ENCODE measurements at places on chromosomes 3 and 15.

DNA sequence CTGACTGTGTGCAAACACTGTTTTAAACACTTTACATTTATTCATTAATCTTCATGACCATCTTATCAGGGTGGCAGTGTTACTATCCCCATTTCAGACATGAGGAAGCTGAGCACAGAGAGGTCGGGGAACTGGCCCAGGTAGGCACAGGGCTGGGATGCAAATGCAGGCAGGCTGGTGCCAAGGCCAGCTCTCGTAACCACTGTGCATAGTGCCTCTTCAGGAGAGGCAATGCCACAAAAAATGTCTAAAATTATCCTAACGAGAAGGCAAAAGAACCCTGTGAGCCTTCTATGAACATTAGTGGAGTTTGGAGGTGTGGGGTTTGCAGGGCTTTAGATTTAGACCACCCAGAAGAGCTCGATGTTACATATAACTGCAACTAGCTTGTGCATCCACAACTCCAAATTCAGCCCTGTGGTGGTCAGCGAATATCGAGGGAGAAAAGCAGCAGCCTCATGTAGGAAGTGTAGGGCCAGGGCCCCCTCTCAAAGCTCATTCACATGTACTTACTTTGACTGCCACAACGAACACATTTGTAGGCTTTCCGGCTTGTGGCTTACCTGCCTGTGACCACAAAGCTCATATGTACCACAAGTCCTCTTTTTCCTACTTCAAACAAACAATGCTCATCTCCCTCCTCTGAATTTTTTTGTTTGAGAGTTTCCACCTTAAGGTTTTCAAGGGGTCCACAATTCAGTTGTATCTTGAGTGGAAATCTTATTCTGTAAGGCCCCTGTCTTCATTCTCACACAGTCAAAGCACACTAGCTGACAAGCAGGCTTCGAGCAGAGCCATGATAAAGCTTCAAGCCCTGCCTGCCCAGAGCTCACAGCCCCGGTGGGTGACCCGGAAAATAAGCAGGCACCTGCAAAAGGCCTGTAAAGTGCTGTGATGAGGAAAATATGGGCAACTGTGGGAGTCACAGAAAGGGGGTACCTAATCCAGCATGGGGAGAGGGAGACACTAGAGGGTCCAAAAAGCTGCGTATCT is 722.9 kb upstream of the CFAP20DC start:
- no peak for DNase-seq

DNA sequence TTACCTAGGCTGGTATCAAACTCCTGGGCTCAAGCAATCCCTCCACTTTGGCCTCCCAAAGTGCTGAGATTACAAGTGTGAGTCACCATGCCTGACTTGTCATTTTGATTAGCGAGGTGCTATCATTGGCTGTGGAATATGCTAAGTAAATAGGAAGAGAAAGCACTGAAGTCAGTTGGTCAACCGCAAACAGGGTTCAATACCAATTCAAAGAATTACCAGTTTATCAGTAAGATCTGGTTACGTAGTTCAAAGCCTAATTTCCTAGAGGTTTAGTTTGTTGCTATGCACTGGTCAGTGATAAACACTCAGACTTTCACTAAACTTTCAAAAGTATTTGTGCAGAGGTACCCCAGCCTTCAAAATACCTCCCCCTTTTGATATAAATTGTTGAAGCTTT is 29.5 kb downstream of the GLB1 start:
- no peak for DNase-seq

- no peak for DNase-seq
These were observed 52.6 kb downstream of the WNT7A start for GRCh38 chr3:13827256-13827655.

- no peak for DNase-seq
These were observed at the start of gene ALPK3 for GRCh38 chr15:84816694-84817465. Gene ALPK3 (plus strand): TSS chr15:84817356. CDS start chr15:84817453, 97 bp downstream.

GRCh38 chr3:128113817-128114794 is 9.5 kb downstream of the RUVBL1 start:
- no peak for DNase-seq

GRCh38 chr3:187810021-187810446 is 64.8 kb upstream of the BCL6 start:
- no peak for DNase-seq

GRCh38 chr15:78977591-78978347 is 32.9 kb upstream of the CTSH start:
- no peak for DNase-seq

- no peak for DNase-seq
These were observed 360.1 kb upstream of the THRB start for GRCh38 chr3:24854748-24855147.

DNA sequence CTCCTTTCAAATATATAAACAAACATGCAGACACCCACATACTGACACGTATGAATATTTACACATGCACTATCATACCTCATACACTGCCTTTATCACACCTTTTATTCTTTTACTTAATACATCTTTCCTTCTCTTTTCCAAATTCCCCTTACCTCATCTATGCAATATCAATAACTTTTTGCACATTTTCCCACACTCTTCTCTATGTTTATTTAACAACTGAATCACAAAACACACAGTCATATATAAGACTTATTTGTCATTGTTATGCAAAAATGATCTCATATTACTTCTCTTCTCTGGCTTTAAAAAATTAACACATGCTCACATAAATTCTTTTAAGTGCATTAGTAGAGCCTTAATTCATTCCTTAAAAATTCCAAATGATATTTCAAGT is 461.4 kb downstream of the DIPK2A start:
- no peak for DNase-seq

- DNase-seq = no peak
These were observed 57.0 kb upstream of the GATM start for GRCh38 chr15:45435124-45435903.

DNA sequence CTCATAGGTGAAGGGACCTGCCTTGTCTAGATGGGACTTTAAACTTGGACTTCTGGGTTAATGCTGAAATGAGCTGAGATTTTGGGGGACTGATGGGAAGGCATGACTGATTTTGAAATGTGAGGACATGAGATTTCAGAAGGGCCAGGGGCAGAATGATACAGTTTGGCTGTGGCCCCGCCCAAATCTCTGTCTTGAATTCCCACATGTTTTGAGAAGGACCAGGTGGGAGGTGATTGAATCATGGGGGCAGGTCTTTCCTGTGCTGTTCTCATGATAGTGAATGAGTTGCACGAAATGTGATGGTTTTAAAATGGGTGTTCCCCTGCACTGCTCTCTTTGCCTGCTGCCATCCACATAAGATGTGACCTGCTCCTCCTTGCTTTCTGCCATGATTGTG is 42.8 kb downstream of the ILDR1 start:
- no peak for DNase-seq

DNA sequence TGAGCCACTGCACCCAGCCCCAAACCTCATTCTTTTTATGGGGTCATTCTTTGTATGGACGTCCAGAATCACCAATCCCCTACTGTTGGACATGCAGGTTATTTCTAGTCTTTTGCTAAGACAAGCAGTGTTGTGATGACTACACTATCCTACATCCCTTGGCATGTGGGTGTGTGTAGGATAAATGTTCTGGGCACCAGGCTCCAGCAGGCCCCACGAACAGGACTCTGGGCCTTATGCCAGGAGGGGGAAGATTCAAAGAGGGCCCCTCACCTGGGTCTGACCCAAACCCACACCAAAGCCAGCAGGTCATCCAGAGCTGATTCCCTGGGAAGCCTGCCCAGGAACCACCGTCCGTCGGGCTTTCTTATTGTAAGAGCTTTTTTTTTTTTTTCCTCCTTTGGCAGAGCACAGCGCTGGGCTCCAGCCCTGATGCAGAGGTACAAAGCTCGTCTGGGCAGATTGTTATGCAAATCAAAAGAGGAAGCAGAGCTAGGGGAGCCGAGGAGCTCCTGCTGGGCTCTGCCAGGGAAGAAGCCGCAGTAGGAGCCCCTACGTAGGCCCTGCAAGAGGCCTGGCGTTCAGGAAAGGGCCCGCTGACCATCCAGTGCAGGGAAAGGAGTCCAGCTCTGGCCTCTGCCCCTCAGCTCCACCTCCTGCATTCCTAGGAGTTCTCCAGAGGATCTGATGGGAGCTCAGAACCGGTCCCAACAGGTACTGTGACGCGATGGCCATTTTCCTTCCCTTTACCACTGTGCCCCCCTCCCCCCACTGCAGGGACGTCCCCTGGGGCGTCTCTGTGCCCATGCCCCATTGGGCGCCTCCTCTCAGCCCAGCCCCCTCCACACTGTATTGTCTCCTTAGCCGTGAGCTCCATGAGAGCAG is 29.0 kb upstream of the FURIN start:
- DNase-seq = no peak

GRCh38 chr3:191959876-191960413 is 499.0 kb downstream of the PYDC2 start:
- no peak for DNase-seq

GRCh38 chr3:184209146-184209923 is 20.1 kb upstream of the VWA5B2 start:
- no peak for DNase-seq

DNA sequence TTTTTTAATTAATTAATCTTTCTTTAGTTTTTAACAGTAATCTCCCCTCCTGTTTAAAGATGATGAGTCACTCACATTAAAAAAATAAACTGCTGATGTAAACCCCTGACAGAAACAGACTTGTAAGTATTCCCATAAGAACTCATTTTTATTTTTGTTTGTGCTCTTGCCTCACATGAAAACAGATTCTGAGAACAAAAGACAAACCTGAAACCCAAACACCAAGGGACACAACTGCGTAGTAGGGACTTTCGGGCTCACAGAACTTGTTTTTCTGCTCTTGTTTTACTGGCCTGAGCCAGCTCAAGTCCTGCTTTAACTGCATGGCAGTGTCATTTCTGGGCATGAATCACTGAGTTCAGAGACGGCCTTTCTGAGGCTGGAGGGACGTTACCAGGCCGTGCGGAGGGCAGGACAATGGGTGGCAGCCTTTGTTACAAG is 600.8 kb downstream of the FOXP1 start:
- DNase-seq = no peak

DNA sequence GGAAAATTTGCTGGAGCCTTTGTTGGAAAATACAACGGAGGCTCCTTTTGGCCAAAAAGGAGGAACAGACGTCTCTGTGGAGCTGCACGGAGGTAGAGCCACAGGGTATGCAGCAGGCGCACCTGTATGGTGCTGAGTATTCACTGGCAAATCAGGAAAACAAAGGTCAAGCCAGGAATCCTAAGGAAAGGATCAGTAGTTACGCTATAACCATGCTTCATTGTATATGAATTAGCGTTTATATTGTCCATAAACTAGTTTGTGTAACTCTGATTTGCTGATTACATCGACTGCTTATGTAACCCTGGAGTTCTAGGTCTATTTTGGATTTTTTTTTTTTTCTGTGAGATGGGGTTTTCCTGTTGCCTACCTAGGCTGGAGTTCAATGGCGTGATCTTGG is 45.4 kb downstream of the LPP start:
- DNase-seq = no peak

DNA sequence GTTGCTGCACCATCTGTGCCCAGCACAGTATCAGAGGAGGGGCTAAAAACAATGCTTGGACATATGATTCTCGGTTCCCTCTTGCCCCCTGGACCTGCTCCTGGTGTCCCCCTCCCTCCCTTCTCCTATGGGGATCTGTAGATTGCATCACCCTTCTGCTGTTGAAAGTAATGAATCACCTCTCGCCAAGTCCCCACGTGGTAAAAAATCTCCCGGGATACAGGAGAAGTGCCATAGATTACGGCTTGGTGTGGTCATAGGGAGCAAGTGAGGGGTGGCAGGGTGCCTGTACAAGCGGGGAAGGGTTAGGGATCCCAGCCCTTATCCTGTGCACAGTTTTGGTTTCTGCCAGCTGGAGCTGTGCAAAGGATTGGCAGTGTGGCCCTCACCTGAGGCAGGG is 37.7 kb downstream of the AMOTL2 start:
- DNase-seq = no peak

GRCh38 chr3:115233021-115233420 is 85.9 kb upstream of the ZBTB20 start:
- no peak for DNase-seq

GRCh38 chr3:14425581-14426304 is 23.3 kb downstream of the SLC6A6 start:
- no peak for DNase-seq
